ENCODE measurements at places on chromosomes 7 and 10. TPM values are rescaled to one million over a fixed set of nuclear protein-coding genes. Genes with fewer than 3 reads are reported as not detected.
A peak's percentile ranks its signal among the peaks of the same experiment; 100 is the strongest.

DNA sequence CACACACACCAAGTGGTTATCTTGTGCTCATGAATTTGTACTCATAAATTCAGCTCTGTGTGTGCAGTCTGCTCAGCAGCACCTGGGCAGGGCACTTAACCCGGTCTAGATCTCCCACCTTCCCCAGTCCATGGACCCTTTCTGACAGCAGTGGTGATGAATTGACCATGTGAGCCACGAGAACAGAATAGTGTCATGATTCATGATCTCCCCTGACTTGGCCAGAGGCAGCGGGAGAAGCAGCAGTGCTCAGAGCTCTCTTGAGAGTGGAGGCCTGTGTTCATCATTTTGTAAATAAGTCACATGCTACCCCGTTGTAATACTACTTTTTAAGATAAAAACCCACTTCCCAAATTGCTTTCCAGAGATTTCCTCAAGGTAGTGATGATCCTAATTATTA, 74.2 kb downstream of the GALNT17 start:
- no peaks in the 10 kb centered on the region for H3K36me3 ChIP-seq
- no peaks in the 10 kb centered on the region for H3K27me3 ChIP-seq
- H3K4me1 ChIP-seq = no peaks in the 10 kb centered on the region
- no peak for DNase-seq

GRCh38 chr7:91778416-91778815, 102.1 kb downstream of the MTERF1 start:
- H3K27ac ChIP-seq = no peak overlapping the region
- no peak overlapping the region for H3K4me3 ChIP-seq
- H3K27me3 ChIP-seq = no peaks in the 10 kb centered on the region
- no peaks in the 10 kb centered on the region for H3K36me3 ChIP-seq

GRCh38 chr10:22501413-22501812, 156.1 kb downstream of the SPAG6 start:
- H3K27me3 ChIP-seq = no peaks in the 10 kb centered on the region
- no peaks in the 10 kb centered on the region for H3K36me3 ChIP-seq
- DNase-seq = no peak
- no peak overlapping the region for H3K4me3 ChIP-seq

- no peak overlapping the region for H3K4me3 ChIP-seq
- H3K27me3 ChIP-seq = no peaks in the 10 kb centered on the region
- peak; percentile 66 for DNase-seq
- no peak overlapping the region for H3K27ac ChIP-seq
Measured at GRCh38 chr10:79413196-79413595, 32.2 kb downstream of the ZCCHC24 start.

GRCh38 chr7:30936650-30937245, 25.1 kb downstream of the AQP1 start:
- H3K4me1 ChIP-seq = peaks cover 16% of the 10 kb centered on the region
- DNase-seq = no peak
- H3K27me3 ChIP-seq = no peaks in the 10 kb centered on the region
- H3K36me3 ChIP-seq = no peaks in the 10 kb centered on the region
- no peak overlapping the region for H3K27ac ChIP-seq

- H3K27ac ChIP-seq = peak overlapping the region; percentile 84
- DNase-seq = peak; percentile 67
- peaks cover 46% of the 10 kb centered on the region for H3K4me1 ChIP-seq
Measured at GRCh38 chr7:100157334-100158228, 942 bp downstream of the TRAPPC14 start.

DNA sequence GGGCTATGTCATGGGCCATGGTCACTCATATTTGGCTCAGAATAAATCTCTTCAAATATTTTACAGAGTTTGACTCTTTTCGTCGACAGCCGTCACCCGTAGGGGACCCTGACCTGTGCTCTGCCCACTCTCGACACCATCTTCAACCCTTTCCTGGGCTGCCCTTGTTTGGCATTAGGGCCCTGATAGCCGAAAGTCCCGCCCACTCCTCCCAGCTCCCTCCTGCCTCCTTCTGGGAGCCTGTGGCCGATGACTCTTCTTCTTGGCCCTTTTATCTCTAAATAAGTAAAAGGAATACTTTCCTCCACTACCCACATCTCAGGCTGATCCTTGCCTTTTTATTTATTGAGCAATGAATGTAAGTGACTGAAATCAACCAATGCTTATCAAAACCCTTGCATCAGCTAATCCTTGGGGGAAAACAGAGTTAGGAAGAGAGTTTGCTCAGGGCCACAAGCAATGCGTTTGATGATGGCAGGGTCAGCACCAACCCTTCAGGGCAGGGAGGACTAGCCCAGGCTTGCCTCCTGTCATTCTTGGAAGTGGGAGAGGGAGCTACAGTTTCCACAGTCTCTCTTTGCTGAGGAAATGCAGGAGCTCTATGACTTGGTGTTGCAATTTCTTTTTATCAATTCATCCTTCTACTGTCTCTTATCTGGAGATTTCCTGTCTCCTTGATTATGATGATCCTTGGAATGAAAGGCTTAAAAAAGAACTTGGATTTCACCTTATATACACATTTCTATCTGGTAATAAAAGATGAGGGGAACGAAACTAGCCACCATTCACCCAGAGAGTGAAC, 218.2 kb upstream of the PODXL start:
- no peaks in the 10 kb centered on the region for H3K27me3 ChIP-seq
- no peak overlapping the region for H3K27ac ChIP-seq
- no peaks in the 10 kb centered on the region for H3K4me1 ChIP-seq

DNA sequence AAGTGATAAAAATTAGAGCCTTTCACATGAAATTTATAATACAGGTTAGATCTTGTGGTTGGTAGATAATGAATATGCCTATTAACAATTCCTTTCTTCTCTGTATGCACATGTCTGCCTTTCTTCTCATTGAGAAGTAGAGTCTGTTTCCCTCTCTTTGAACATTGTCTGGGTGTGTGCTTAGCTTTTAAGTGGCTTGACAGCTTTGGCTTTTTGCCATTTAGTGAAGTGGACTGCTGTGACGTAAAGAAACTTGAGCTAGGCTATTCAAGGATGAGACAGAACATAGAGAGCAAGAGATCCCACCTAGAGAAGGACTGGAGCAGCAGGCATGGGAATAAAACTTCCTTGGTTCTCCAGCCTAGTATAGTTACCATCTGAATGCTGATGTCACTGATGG, 996.7 kb upstream of the CELF2 start:
- no peaks in the 10 kb centered on the region for H3K36me3 ChIP-seq
- DNase-seq = no peak
- no peak overlapping the region for H3K27ac ChIP-seq

- H3K27me3 ChIP-seq = no peaks in the 10 kb centered on the region
- no peak overlapping the region for H3K4me3 ChIP-seq
- no peak for DNase-seq
- no peak overlapping the region for H3K27ac ChIP-seq
- H3K4me1 ChIP-seq = no peaks in the 10 kb centered on the region
Measured at GRCh38 chr10:48512861-48513260, 92.0 kb downstream of the ARHGAP22 start.

DNA sequence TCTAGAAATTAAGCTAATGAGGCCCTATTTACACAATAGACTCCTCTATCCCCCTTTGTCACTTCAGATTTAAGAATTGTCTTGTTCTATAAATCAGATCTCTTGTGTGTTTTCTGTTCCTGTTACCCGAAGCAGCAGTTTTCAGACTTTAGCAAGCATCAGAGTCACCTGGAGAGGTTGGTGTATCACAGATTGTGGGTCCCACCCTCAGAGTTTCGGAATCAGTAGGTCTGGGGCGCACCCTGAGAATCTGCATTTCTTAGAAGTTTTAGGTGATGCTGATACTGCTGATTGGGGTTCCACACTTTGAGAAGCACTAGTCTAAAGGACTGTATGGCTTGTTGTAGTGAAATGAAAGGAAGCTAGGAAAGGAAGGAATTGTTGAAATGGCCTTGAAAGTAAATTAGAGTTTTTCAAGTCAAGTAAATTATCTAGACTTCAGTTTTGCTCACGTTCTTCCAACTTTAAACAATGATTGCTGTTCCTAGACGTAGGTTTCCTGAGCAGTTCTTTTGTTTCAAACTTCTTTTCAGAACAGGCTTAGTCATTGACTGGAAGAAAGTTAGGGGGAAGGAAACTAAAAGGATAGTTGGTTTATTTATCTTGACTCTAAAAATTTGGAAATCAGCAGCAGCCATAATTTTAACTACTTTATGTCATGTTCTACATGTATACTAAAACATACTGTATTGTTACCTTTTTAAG, 15.7 kb downstream of the BPGM start:
- no peak overlapping the region for H3K4me3 ChIP-seq
- H3K36me3 ChIP-seq = peaks cover 17% of the 10 kb centered on the region
- no peak overlapping the region for H3K27ac ChIP-seq
- DNase-seq = no peak

DNA sequence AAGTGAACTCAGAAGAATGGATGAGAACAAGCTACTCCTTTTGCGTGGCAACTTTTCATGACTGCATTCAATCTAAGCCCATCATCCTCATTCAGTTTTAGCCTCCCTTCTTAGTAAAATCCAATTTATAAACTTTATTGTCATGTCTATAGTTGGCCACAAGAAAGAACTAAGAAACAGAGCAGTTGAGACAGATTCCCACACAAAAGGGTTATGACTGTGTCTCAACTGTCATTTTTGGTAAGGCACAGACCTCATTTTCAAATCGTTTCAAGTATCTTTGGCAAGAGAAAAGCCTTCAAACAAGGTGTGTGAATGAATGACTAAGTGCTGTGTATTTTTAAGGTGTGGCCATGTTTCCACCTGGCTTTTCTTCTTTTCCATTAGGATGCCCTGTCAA, 84.2 kb upstream of the CREB5 start:
- H3K27me3 ChIP-seq = no peaks in the 10 kb centered on the region
- no peaks in the 10 kb centered on the region for H3K4me1 ChIP-seq
- H3K27ac ChIP-seq = no peak overlapping the region
- H3K4me3 ChIP-seq = no peak overlapping the region
- H3K36me3 ChIP-seq = no peaks in the 10 kb centered on the region

- H3K27me3 ChIP-seq = no peaks in the 10 kb centered on the region
- peak overlapping the region; percentile 46 for H3K27ac ChIP-seq
- H3K4me3 ChIP-seq = no peak overlapping the region
- peaks cover 69% of the 10 kb centered on the region for H3K36me3 ChIP-seq
- DNase-seq = no peak
Measured at GRCh38 chr10:62069452-62070178, 168.1 kb downstream of the ARID5B start.

- H3K27ac ChIP-seq = peak within 1 kb of the TSS; percentile 98
- H3K4me1 ChIP-seq = peaks cover 49% of the 10 kb centered on the region
- peaks cover 26% of the 10 kb centered on the region for H3K36me3 ChIP-seq
- no peaks in the 10 kb centered on the region for H3K27me3 ChIP-seq
Measured at GRCh38 chr10:104254493-104255310, at the start of gene GSTO1. TSS of gene GSTO1 (plus strand) at chr10:104254892. CDS start at chr10:104254929, 37 bp downstream.

- H3K27ac ChIP-seq = no peak overlapping the region
- no peak for DNase-seq
- no peaks in the 10 kb centered on the region for H3K36me3 ChIP-seq
- H3K27me3 ChIP-seq = peaks cover 5% of the 10 kb centered on the region
- H3K4me1 ChIP-seq = no peaks in the 10 kb centered on the region
Measured at GRCh38 chr7:81926-82756, 110.2 kb upstream of the FAM20C start.

- no peaks in the 10 kb centered on the region for H3K36me3 ChIP-seq
- no peak for DNase-seq
- H3K27me3 ChIP-seq = peaks cover 44% of the 10 kb centered on the region
- no peak overlapping the region for H3K4me3 ChIP-seq
- H3K4me1 ChIP-seq = peaks cover 8% of the 10 kb centered on the region
Measured at GRCh38 chr7:45890902-45891461, 2.7 kb downstream of the IGFBP1 start.

The PRKG1 gene
- 23.6 TPM for total RNA-seq

The CCDC172 gene
- total RNA-seq = not detected

The TMEM168 gene
- total RNA-seq = 24.9 TPM

The LIPN gene
- total RNA-seq = 1.6 TPM

The C10orf143 gene
- total RNA-seq = 3.7 TPM

The TMEM196 gene
- not detected for total RNA-seq

Measured in lower lobe of right lung (tissue), 2 donors.